ENCODE measurements at places on chromosomes 6 and 20.

DNA sequence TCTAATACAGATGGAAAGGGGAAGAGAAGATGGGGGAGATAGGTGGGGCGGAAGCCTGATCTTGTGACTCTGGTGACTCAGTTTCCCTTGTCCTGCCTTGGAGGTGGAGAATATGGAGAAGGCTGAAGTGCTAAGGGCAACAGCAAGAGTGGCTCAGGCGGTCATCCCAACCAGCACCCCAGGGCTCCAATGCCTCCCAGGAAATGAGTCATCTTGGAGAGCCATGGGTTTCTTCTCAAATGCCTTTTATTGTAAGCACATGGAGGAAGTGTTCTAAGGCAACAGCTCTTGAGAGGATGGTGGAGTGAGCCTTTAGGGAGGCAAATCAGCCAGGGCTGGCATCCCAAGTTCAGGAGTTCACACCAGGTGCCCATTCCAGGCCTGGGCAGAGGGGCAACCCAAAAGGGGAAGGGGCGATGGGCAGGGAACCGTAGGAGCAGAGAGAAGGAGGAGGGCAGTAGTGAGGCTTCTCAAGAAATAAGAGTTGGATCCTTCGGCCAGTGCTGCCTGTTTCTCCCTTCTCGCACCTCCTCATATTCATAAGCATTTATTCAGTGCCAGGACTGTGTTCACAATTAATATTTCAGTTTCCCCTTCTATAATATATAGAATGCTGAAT, 13.2 kb upstream of the AHCY start:
- DNase-seq = no peak

DNA sequence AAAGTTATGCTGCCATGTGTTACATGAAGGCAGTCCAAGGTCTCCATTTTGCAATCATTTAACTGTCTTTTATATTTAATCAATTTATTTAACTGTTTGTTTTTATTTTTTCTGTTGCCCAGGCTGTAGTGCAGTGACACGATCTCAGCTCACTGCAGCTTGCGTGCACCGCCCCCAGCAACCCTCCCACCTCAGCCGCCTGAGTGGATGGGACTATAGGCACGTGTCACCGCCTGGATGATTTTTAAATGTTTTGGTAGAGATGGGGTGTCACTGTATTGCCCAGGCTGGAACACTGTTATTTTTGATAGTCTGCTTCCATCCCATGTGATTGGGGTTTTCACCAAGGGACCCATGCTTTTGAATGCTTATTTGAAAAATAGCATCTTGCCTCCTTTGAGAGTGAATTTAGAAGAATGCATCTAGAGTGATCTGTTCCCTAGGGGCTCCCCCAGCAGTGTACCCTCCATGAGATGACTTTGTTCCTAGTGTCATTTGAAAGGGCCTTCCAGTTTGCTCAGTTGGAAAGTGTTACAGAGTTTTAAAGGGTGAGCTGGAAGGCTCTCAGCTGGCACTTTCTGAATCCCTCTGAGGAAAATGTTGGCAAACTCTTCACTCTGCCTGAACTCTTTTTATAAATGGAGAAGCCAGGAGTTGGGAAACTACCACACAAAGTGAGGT, 143.4 kb downstream of the JARID2 start:
- no peak for DNase-seq

DNA sequence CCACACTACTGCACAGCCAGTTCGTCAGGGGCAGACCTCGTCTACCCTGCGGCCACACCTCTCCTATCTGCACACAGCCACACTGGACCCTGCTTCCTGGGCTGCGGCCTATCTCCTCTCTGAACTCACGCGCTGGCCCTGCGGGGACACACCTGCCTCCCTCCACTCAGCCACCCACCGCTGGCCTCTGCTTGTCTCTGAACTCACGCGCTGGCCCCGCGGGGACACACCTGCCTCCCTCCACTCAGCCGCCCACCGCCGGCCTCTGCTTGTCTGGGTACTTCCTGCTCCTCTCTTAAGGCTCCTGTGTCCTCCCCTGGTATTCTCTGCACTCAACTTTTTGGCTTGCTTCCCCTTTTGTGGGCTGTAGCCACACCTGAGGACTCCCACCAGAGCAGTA, 52.3 kb downstream of the HUS1B start:
- no peak for DNase-seq

- DNase-seq = no peak
These were observed 32.9 kb downstream of the FRK start for GRCh38 chr6:116027801-116028200.

- DNase-seq = no peak
These were observed 20.3 kb downstream of the SSR1 start for GRCh38 chr6:7292596-7293255.

DNA sequence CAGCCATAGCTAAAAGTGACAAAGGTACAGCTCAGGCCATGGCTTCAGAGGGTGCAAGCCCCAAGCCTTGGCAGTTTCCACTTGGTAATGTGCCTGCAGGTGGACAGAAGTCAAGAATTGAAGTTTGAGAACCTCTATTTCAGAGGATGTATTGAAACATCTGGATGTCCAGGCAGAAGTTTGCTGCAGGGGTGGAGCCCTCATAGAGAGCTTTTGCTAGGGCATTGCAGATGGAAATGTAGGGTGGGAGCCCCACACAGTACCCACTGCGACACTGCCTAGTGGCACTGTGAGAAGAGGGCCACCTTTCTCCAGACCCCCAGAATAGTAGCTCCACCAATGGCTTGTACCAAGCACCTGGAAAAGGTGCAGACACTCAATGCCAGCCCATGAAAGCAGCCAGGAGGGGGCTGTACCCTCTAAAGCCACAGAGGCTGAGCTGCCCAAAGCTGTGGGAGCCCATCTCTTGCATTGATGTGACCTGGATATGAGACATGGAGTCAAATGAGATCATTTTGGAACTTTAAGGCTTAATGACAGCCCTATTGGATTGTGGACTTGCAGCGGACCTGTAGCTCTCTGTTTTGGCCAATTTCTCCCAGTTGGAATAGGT, 1299.4 kb upstream of the MAP3K7 start:
- DNase-seq = no peak

DNA sequence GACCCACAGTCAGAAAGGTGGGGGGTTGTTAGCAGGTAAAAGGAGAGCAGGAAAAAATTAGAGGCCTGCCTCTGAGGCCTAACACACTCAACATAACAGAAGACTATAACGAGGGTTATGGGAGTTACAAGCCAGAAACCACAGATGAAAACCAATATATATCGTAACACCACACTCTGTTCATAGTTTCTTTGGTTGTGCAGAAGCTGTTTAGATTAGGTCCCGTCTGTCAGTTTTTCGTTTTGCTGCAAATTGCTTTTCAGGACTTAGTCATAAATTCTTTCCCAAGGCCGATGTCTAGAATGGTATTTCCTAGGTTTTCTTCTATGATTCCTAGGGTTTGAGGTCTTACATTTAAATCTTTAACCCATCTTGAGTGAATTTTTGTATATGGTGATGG, 3.7 kb upstream of the MAP3K5 start:
- no peak for DNase-seq

DNA sequence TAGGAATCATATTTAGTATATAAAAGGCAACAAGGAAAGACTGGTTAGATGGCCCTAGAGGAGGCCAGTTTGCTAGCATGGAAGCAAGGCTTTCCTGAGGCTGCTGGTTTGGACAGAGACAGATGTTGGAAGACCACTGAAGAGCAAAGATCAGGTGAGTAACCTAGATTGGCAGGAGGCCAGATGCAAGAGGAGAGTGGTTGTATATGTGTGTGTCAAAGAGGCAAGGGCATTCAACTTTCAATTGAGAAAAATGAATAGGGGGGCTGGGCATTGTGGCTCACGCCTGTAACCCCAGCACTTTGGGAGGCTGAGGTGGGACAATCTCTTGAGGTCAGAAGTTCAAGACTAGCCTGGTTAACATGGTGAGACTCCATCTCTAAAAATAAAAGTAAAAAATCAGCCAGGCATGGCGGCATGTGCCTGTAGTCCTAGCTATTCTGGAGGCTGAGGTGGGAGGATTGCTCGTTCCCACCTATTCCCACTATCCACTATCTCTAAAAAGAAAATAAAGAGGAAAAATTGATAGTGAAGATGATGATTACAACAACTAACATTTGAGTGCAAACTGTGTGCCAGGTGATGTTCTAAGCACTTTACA, 79.8 kb downstream of the PRDM1 start:
- no peak for DNase-seq

DNA sequence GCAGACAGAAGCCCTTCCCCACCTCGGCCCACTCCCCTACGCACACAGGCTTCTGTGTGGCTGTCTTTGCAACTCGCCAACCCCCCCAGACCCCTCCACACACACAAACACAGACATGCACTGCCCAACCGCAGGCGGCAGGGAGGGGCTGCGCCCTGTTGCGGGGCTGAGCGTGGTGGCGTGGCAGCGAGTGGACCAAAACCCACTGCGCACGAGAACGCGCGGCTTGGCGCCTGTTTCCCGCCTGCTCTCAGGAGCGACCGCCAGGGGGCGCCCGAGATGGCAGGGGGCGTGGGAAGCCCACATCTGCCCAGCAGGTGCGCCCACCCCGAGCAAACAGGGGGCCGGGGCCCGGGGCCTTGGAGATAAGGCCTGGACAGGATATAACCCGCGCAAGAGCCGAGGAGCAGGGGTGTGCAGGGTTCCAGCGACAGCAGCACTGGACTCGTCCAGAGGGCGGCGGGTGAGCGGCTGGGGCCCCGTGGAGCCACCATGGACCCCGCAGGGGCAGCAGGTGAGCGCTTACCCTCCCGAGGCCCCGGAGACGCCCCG, at the start of gene RBPJL:
RBPJL (plus strand) TSS at position 410 of the 552 bp plus-strand sequence; CDS start at position 493, 83 bp downstream.
- no peak for DNase-seq

DNA sequence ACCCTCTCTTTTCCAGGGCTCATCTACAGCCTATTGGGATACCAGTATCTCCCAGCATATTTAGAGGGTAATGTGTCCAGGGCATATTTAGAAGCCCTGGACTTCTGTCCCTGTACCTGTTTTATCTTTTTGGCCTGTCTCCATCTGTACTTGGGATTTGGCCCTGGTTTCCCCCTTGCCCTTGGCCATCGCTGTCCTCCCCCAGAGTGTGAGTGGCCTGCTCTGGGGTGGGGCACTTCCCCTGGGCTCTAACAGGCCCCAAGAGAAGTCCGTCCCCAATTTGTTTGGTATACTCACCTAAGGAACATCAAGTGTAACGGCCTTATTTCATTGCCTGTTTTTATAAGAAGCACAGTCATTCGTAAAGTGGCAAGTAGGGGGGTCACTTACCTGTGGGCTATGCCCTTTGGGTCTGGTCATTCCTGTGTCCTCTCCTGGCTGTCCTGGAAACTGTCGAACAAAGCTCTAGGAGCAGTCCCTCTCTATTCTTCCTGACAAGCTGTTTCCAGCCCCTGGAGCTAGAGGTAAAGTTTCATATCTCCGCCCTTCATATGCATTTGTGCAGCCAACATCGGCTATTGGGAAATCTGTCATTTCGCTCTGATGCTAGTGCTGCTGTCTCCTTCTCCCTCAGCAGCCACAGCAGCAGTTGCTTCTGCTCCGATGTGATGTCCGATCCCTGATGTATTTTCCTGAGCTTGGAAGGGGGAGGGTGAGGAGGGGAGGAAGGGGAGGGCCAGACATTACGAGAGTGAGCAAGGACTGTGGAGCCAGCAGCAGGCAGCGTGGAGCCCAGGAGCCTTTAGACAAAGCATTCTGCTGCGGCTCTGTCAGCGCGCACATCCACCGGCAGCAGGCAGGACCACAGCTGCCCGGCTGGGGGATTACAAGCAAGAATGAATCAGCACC, 83.4 kb downstream of the TCP11 start:
- no peak for DNase-seq

DNA sequence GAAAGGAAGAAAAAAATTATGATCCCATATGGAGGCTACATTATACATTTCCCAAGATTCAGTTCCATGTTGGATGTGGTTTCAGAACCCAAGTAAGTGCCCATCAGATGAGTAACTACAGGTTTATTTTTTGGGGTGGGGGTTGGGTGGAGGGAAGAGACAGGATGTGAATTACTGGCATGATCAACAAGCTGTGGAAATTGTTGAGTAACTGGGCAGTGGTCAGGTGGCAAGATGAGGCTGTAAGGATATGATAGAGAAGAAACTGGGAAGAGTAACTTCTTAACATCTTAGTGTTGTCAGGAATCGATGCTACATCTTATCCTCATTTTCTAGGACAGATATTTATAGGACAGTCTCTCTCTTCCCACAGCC, 153.5 kb downstream of the CFAP61 start:
- DNase-seq = no peak

DNA sequence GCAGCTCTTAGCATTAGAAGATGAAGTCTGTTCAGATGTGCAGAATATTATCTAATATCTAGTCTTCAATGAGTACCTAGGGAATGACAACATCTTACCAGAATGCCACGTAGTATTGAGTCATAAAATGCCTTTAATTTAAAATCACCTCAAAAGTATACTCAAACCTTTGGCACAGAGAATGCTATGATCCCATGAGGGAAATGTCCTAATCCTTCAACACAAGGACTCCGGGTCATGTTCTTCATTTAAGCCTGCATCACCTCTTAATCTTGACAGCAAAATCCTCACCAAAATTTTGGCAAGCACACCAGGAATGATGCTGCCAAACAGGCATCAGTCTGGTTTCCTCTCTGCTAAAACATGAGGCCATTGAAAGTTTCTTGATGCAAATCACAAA, 23.6 kb upstream of the MARCKS start:
- DNase-seq = no peak

DNA sequence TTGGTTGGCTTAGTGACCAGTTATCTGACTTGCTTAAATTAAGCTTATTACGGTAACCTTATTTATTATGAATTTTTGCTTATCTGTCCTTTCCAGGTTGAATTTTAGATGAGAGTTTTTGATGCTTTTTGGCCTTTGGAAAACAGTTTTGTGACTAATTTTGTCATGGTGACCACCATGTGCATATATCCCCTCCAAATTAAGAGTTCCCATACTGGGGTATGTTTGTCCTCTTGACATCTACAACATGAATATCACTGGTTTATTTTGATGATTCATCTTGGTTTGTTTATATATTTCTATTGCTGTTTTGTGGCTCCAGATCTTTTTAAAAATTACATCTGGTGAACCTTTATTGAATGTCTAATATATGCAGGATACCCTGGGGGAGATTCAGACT, 61.4 kb downstream of the PHF20 start:
- DNase-seq = no peak

DNA sequence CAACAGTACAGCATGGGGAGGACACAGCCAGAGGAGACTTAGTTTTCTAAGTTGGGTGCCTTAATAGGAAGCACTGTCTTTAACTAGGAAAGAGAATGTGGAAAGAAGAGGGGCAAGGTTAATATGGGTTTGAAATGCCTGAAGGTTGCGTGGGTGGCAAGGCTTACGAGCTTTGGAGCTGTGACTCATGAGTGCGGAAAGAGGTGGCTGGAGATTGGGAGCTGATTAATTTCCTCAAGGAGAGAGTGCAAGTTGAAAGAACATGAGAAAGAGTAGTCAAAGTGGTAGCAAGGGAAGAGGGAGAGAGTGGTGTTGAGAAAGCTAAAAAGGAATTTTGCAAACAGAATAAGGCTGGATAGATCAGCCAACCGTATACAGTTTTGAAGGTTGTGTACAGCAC, 315.1 kb upstream of the PRND start:
- DNase-seq = no peak

GRCh38 chr6:14040042-14040441, 77.5 kb upstream of the CD83 start:
- DNase-seq = no peak

Measured in amygdala (tissue), 56 donors.